ENCODE measurements at places on chromosomes 5 and 9.

DNA sequence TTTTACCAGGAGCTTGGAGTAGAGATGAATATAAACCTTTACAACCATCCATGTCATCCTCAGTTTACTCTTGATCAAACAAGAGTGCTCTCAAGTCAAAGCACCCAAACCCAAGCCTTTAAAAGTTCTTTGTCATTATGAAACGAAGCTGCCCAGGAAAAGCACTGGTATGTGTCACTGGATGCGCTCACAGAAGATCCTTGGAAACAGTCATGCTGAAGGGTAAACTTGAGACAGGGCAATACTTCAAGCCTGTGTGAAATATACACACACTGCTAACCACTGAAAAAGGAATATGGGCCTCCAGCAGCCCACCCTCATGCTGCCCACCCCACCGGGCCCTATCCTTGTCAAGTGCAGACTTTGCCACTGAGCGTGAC is 84.5 kb downstream of the PRRT1B start:
- DNase-seq: no peak

DNA sequence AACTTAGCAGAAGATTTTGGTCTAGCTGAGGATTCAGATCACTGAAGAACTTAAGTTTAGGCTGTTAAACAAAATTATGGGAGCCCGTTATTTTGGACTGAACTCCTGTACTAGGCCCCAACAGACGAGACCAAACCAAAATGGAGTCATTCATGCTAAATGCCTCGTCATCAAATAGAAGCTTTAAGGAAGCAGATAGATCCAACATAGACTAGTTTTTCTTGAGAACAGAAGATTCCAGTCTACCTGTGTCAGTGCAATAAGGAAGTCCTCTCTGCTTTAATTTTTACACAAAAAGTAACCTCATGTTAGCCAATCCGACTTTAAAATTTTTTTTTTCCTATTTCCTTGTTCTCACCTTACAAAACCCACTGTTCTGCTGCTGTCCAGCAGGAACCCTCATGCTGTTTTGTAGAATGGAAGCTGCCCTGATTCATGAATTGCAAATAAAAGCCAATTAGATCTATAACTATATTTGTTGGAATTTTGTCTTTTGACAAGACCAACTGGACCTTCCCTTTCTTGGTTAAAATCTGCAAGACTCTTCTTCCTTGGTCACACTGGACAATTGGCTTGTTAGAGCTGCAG is 29.0 kb upstream of the GOLM1 start:
- no peak for DNase-seq

DNA sequence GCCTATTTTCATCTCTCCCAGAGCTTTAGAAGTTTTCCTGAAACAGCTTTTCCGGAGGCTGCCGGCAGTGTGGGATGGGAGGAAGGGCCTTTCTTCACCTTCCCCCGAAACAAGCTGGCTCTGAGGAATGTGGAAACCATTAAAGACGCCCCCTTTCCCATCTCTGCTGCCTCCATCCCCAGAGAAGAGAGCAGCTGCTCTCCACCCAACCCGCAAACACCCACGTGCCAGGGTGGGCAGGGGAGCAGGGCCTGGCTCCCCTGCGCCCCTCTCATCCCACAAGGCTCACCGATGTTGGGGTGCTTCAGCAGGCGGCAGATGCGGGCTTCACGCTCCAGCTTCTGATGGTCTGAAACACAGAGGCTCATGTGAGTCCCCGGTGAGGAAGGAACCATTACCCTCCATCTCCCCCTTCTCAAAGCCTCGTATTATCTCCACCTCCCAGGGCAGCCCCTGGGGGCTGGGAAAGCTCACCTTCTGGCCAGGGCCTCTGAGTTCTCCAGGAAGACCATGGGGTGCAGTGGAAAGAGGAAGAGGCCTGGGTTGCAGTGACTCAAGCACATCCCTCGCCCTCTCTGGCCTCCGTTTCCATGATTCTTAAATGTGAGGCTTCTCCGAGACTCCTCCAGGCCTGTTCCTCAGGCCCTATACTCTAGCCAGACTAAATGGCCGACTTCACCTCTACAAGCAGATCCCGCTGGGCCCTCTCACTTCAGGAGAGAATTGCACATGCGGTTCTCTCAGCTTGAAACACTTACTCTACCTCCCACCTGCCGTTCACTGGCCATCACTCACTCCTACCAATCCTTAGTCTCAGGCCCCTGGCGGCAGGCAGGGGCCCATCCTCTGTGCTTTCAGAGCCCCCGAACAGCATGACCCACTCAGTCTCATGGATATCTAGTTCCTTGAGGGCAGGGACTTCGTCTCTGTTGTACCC is 24.6 kb downstream of the CAMK2A start:
- DNase-seq: no peak

- DNase-seq: no peak
Observed at GRCh38 chr9:107982745-107983144, 493.2 kb upstream of the KLF4 start.

- DNase-seq: no peak
Observed at GRCh38 chr9:100083448-100084127, 15.2 kb downstream of the ERP44 start.

- DNase-seq: no peak
Observed at GRCh38 chr5:108797396-108797795, 49.7 kb downstream of the FER start.

DNA sequence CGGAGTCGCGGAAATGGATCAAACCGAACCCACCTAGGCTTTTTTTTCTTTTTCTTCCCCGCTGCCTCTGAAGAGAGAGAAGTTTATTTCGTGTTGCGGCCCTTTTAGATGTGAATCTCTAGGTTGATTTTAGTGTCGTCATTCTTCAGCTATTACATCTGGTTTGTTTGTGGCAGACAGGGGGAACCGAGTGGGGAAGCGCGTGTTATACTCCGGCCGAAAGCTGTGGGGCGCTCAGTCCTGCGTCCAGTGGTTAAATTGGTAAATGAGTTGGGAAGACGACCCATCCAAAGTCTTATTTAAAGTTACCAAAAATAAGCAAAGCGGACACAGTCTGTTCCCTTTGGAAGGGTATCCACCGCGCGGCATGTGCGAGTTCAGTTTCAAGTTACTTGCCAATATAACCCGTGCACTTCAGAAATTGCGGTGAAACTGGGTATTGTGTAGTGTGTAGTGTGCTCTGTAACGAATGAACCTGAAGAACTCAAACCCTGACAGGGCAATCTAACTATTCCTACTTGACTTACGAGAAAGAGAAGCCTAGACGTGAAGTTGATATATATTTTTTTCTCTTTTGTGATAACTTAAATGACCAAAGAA is 1.3 kb downstream of the MAN2A1 start:
- peak; percentile 73 for DNase-seq

DNA sequence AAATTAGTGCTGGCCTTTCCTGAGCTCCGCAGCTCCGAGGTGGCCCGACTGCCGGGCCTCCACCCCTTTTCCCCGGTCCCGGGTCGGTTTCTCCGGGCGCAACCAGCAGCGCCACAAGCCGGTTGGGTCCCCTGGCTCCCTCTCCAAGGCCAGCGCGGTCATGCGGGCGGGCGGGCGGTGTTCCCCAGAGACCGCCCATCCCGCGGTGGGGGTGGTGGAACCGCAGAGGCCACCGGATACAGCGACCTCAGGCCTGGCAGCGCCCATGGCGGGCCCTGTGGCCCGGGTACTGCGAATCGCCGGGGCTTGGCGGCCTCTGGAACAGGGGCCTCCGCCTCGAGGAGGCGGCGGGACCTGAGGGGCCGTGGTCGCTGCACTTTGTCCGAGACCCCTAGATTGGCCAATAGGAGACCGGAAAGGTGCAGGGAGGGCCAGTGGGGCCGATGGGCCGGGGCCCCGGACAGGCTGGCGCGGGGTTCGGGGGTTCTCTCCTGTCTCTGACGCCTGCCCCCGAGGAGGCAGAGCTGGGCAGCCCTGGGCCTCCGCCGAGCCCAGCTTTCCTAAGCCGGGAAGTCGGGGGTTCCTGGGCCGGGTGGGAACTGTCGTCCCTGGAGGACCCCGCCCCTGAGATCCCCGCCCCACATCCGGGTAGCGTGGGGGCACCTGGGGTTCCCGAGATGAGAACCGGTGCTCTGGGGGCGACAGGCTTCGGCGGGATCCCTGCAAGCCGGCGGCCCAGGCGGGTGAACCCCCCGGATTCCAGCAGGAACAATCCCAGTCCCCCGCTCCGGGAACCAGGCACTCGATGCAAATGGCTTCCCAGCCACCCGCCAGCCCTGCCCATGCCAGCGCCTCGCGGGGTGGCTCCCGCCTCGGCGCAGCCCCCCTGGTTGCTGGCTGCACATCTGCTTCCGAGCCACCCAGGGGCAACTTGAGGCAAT is 293.9 kb downstream of the ZSWIM6 start:
- DNase-seq: peak; percentile 33
